NCI-H1105 (cell line): ENCODE measurements at places on chromosomes 2 and 18.

- DNase-seq, result no peak
Observed at GRCh38 chr2:44171018-44171417, 2.3 kb downstream of the PPM1B start.

GRCh38 chr18:78021196-78021595, 771.5 kb downstream of the GALR1 start:
- DNase-seq, result no peak

DNA sequence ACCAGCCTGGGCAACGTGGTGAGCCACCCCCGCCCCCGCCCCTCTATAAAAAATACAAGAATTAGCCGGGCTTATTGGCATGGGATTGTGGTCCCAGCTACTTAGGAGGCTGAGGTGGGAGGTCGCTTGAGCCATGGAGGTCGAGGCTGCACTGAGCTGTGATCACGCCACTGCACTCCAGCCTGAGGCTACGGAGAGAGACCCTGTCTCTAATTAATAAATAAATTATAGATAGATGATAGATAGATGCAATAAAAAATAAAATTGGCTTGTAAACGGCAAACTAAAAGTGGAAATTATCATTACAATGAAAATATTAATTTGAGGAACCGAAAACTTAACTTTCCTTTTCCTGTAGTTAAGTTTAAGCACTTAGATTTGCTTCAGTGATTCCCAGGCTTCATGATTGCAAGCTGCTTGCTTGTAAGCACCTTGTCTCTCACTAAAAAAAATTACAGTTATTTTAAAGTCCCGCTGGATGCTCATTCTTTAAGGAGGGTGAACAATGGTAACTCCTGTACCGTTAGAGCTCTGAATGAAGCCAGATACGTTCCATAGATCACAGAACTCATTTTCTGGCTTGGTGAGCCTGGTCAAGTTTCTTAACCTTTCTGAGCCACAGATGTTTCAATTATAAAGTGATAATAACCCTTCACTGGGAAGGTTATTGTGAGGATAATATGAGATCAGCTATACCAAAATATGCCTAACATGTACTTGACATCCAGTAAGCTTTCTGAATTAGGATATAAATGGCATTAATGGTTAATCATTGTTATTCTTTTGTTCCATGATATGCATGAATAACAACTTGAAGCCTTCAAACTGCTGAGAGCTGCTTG, 9.3 kb upstream of the NARS1 start:
- DNase-seq, result no peak

- no peak for DNase-seq
Observed at GRCh38 chr2:240155048-240155744, 14.7 kb upstream of the OTOS start.

DNA sequence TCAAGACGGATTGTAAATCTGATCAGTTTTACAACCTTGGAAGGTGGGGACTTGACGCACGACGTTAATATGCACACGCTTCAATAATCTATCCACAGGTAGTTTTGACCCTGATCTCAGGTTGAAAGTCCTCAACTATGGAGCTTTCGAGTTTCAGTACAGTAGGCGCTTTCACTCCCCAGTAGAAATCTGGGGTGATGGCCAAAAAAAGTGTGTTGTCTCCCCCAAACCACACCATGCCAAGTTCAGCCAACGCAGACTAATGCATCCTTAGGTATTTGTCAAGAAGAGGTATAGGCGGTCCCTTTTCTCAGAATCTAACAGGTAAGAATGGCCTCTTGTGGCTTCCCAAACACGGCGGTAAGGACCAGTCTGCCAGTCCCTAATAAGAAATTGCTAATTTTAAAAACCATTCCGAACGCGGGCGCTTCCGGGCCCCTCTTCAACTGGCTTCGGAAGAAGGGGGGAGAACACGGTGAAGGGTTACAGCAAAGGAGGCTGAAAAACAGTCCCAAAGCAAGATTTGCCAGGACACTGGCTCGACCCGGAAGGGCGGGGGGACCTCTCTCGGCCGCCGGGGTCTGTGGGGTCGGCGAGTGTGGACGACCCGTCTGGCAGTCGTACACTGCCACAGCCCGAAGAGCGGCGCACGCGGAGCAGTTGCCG, 659 bp downstream of the FAM210A start:
- no peak for DNase-seq

- DNase-seq, result no peak
Observed at GRCh38 chr2:145652571-145653545, 1132.9 kb upstream of the ZEB2 start.

DNA sequence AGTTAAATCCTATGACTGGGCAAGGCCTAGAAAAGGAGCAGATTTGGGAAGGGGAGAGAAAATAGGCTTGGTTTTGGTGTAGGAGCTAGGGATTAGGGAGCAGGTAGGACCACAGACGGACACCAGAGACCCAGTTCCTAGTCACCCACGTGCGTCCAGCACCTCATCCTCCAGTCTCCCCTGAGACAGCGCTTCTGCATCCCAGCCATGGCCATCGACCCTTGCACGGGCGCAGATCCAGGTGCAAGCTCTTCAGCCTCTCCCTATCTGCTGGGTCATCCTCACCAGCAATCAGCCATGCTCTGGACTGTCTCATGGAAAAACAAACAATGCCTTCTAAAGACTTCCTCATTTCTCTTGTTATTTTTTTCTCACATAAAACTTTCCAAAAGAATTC, 246.8 kb upstream of the RAB6C start:
- no peak for DNase-seq

- DNase-seq, result no peak
Observed at GRCh38 chr2:57181315-57182038, 865.1 kb upstream of the VRK2 start.

DNA sequence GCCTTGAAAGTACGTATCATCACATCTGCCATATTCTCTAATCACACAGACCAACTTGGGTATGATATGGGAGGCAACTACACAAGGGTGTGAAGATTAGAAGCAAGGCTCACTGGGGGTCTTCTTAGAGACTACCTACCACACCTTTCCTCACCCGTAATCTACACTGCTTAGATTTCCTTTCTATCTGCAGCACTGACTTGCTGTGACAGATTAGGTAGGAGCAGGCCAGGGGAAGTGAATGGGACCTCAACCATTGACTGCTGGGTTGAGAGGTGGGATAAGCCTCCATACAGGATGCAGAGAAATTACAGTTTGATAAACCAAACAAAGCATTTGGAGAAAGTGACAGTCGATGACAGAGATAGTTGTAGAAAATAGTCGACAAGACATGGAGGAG, 119.0 kb upstream of the SERPINE2 start:
- no peak for DNase-seq

DNA sequence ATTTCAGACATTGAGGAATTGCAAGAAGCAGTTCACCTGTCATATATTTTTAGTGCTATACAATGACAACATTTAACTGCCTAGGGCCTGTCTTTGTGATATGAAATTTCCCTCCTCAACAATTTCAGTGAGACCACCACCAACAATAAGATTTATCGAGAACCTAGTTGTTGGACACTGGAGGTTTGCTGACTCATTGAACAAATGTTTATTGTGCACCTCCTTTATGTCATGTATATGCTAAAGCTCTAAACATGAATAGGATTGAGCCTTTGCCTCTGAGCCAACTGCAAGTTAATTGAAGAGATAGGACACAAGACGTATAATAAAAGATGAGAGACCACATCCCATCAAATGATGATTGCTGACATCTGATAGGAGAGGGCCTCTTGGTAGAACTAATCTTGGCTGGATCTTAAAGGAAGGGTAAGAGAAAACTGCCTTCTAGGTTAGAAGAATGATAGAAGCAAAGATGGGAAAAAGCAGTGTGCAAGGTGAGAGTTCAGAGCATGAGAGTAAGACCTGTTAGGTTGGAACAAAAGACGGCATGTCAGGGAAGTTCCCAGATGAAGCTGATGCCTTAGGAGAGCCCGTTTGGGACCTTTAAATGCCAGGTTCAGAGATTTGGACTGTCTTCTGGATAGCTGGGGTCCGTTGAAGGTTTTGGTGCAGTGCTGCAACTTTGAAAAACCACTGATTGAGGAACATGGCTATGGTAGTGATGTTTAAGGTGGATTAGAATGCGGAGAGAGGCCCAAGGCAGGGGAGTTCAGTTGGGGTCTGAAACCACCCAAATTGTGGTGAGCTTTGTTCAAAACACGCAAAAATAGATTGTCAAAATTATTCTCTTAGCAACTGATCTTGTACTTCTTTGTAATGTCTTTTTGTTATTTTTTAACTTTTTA, 133.0 kb upstream of the EML6 start:
- DNase-seq, result no peak

- no peak for DNase-seq
Observed at GRCh38 chr18:75518007-75518406, 90.5 kb upstream of the SMIM21 start.

- DNase-seq, result no peak
Observed at GRCh38 chr2:183709829-183710228, 585.6 kb downstream of the NUP35 start.

GRCh38 chr2:148221166-148221565, 200.3 kb downstream of the MBD5 start:
- no peak for DNase-seq

- DNase-seq, result no peak
Observed at GRCh38 chr2:129780316-129781270, 198.9 kb upstream of the RAB6C start.

GRCh38 chr2:152861349-152861942, 143.0 kb downstream of the ARL6IP6 start:
- DNase-seq, result no peak

DNA sequence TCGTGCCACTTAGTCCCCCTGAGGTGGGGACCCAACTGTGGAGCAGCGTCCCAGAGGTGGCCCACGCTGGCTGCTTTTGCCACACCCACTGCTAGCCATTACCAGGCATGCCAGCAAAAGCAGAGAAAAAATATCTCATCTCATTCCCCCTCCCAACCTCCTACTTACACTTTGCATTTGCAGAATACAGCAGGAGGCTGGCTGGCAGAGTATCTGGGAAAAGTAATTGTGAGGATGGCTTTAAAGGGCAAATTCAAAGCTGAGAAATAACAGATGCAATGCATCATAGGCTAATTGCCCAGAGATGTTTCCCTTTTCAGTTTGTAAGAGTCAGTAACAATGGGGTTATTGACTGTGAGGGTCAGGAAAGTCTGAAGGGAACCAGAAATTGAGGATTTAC, 438.1 kb upstream of the DSEL start:
- DNase-seq, result no peak

DNA sequence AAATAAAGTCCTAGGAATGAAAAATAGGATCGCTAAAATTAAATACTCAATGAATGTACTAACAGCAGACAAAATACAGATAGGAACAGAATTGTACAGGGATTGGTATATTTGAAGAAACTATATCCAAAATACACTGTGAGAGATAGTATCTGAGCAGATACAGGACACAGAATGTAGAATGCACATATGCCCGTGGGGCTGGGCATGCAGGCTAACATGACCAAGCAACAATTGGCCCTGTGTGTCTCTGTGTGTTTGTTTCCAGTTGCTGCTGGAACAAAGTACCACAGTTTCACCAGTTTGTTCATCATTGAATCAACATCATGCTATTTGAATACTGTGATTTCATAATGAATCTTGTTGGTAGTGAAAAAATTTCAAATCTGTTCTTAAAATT, 127.6 kb downstream of the PMAIP1 start:
- no peak for DNase-seq

- no peak for DNase-seq
Observed at GRCh38 chr2:85583667-85584353, 421 bp upstream of the VAMP5 start.

DNA sequence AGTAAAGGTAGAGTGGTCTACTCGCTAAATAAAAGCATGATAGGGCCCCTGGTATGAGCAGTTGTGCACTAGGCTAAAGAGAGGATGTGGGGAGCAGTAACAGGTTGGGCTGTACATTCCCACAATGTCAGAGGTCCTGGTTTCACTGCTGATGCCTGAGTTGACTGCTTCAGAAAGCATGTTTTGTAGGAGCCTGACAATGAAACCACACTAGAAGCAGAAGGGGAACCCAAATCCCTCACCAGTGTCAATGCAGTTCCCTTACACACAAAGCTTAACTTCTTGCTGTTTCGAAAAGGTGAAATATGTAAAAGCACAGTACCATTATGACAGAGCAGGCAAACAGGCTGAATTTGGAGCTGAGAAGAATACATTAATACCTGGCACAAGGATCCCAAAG, 291.7 kb upstream of the KYNU start:
- no peak for DNase-seq

DNA sequence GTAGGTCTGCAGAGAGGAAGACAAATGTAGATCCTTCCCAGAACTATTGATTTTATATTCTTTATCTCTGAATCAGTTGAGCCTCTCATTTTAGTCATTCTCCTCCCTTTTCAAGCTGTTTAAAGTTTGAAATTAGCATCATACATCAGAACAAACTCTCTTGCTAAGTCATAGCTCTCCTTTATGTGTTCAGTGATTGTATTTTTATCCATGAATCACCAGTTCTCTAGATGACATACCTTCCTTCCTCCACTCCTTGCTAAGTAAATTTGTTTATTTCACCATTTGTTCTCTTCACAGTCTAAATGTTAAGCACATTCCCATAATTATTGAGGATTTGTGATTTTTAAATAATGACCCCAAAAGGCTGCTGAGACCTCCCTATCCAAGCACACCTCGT, 63.5 kb upstream of the RAPGEF4 start:
- DNase-seq, result no peak

DNA sequence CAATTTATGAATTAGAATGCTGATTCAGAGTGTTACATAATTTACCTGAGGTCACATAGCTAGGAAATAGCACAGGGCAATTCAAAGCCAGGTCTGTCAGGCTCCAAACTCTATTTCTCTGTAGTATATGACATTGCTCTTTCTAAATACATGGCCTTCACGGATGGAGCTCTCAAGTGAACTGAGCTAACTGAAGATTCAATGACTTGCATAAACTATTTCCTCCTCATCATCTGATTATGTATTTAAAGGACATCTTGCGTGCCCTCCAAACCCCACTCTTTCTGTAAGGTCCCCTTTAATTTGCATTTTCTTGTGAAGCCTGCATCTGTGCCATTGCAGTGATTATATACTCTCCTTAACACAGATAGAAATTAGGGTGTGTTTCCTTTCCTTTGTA, 537.4 kb upstream of the VRK2 start:
- DNase-seq, result no peak

DNA sequence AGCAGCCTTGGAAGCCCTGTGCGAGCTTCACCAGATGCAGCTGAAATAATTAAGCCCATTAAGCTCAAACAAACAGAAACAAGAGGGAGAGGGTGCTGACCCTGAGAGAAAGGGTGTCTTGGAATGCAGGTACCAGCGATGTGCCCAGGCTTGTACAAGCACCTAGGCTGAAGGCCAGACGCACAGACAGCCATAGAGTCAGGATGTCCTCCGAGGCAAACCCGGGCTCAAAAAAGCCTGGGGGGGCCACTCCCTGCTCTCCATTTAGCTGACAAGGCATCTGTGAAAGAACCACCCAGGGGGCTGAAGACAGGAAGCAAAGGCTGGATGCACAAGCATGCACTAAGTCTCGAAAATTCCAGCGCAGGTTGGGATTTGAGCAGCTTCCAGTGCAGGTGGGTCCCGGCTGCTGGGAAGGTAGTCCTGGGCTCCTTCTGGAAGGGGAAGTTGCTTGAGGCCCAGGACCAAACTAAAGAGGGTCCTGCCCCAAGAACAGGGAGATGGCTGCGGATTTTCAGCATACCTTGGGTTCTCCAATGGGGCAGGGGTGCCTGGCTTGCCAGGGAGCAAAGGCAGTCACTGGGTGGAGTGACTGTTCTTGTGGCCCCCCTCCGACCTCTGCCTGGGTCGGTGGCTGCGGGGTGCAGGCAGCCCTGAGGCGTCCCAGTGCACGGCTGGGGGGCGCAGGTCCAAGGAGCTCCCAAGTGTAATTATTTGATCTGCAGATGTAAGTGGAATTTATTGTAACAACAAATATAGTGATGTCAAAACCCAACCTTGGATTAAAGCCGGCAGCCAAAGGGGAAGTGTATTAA, 5.9 kb downstream of the GBX2 start:
- DNase-seq, result no peak

- DNase-seq, result no peak
Observed at GRCh38 chr2:80529466-80530165, 225.1 kb upstream of the LRRTM1 start.
